Fibroblast of villous mesenchyme (primary cell): ENCODE measurements at places on chromosomes 6 and 20.

GRCh38 chr6:31572041-31572911 is at the start of gene LTA:
Gene LTA, plus strand, starts transcription at chr6:31572289. Its CDS starts 454 bp downstream, at chr6:31572743.
- DNase-seq, result no peak

DNA sequence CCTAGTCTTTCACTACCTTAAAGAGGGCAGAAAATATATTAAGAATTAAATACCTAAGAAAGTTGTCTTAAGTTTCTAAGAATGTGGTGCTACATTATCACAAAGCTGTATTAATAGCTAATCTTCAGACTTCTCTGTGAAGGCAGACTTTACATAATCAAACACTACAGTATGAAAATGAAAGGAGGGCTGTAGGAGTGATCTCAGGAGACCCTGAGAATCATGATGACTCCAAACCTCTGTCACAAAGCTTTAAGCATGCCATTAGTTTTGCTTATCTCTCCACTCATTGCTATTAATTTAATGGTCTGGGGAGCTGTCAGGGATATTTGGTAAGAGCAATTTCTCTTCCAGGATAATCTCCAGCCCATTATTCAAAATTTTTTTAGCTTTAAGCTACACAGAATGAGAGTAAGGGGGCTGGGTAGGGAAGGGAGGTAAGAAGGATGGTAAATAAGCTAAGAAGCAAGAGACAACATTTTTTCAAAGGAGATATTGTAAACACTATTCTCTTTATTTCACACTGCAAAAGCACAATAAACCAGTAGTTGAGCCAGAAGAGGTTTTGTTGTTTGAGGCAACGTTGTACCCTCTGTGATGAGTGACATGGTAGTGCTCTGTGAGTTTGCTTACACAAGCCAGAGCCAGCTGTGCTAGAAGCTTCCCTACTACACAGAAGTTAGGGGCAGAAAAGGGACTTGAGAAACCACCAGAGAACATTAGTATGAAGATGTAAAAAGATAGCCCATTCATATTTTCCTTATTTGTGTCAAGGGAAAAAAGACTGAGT is 258.8 kb downstream of the GMDS start:
- DNase-seq, result no peak

DNA sequence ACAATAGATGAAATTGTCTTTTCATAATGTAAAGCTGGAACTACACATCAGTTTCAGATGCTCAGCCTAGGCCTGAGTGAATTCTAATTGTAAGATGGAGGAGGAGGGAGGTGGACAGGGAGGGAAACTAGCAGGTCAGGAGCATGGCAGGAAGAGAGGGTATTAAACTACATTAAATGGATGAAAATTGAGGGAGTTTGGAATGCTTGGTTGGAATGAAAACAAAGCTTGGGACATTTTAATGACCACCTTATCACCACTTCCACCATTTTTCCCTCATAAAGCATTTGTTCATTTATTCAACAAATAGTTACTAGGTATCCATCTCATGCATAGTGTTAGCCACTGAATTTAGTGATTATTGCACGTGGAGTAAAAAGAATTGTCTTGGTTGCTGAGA is 65.0 kb downstream of the KIZ start:
- no peak for DNase-seq

- no peak for DNase-seq
Measured at GRCh38 chr6:144194293-144194810, 44.0 kb downstream of the STX11 start.

DNA sequence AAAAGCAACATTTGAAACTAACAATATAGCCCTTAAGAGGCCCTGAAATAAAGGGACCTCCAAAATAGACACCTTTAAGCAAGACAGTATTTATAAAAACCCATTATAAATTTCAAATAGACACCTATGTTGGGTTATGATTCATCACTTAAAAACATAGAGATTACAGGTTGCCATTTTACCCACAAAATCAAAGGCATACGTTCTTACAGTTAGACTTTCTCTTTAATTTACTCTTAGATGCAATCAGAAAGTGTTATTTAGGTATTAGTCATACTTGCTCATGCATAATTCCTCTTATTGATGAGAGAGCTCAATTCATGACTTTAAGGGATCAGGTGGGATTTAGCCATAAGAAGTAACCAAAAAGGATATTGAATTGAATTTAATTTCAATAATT is 51.5 kb upstream of the TMEM200A start:
- no peak for DNase-seq

- peak; percentile 71 for DNase-seq
Measured at GRCh38 chr20:20480689-20481088, 112.8 kb downstream of the INSM1 start.

DNA sequence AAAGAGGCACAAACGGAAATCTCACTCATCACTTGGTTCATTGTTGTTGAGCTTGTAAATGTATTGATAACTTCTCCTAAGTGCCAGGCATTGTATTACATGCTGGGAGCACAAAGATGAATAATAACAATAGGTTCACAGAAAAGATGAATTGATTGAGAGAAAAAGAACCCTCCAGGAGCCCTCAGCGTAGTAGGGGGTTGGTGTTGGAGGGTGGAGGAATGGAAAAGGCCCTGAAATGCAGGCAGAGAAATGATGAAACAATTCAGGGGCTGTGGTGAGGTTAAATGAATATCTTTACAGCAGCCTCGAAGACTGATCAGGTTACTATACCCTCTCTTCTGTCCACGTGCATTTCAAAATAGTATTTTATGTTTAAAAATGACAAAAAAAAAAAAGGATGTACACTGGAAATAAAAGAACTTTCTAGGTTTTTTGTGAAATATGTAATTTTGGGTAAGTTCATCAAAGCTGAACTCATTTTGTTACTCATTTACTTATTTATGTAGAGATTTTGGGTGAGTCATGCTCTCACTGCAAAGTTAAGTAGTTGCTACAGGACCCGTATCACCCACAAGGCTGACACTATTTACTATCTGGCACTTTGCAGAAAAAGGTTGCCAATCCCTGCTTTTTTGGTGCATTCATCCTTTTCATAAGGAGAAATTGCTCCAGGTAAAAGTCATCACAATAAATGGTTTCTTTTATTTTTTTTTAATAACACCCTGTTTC is 277.3 kb downstream of the ZNF217 start:
- no peak for DNase-seq

DNA sequence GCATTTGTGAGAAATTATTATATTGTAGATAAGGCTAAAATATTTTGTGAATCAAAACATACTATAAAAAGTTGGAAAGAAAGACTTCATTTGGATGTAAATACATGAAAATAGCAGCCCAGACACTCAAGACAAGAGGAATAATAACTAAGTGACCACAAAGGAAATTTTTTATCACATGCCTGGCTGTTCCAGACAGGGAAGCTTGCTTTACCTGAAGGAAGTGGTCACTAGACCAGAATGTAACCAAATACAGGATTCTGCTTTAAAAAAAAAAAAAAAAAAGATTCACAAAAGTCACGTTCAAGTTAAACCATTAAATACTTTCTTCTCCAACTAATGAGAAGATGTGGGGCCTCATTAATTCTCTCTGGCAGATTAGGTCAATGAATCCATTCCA is 9.3 kb upstream of the HLA-DQB2 start:
- DNase-seq, result no peak

- no peak for DNase-seq
Measured at GRCh38 chr6:127586372-127586771, 9.4 kb downstream of the C6orf58 start.

GRCh38 chr6:118661831-118662230 is 10.4 kb upstream of the CEP85L start:
- no peak for DNase-seq

- no peak for DNase-seq
Measured at GRCh38 chr6:8225113-8225512, 122.8 kb upstream of the EEF1E1 start.

GRCh38 chr6:85670573-85670972 is 27.9 kb upstream of the SYNCRIP start:
- DNase-seq, result peak; percentile 52

- peak; percentile 36 for DNase-seq
Measured at GRCh38 chr6:166313255-166314070, 5.3 kb upstream of the PRR18 start.

DNA sequence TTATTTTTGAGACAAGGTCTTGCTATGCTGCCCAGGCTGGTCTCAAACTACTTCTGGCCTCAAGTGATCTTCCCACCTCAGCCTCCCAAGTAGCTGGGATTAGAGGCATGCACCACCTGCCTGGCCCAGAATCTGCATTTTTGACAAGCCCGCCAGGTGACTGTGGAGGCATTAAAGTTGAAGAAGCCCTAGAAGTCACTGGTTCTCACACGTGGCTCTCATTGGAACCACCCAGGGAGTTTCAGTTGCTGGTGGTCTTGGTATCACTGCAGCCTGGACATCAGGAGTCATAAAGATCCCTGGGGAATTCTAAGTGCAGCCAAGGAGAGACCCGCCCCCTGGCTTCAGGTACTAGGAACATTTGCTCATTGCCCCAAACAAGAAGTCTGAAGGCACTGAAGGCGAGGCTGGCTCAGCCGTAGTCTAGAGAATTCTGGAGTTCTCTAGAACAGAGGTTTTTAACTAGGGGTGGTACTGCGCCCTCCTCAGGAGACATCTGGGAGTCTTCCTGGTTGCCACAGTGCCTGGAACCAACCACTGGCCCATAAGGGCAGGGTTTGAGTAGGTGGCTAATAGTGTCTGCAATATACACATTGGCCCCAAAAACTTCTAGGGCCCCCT is 182.8 kb downstream of the ZMYND8 start:
- DNase-seq, result no peak

- no peak for DNase-seq
Measured at GRCh38 chr6:98634569-98634968, 199.8 kb upstream of the POU3F2 start.

GRCh38 chr20:33704197-33704924 is 15.7 kb downstream of the PXMP4 start:
- DNase-seq, result no peak
